ENCODE measurements at places on chromosomes 5 and 9.

DNA sequence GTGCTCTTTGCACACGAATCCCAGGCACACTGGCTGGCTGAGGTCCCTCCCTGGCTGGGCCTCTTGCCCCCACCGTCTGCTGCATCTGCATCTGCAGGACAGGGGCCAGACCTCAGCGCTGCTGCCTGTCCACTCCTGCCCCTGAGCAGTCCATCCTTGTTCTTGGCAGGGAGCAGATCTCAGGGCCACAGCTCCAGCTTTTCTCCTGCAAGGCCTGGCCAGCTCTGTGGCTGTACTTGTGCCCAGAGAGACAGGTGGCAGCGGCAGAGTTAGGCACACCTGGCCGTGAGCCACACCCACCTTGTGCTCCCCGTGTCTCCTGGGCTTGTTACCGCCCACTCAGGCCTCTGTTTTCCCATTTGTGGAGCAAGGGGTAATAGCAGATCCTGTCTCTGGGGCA is 13.9 kb downstream of the NEK6 start:
- DNase-seq, result no peak

DNA sequence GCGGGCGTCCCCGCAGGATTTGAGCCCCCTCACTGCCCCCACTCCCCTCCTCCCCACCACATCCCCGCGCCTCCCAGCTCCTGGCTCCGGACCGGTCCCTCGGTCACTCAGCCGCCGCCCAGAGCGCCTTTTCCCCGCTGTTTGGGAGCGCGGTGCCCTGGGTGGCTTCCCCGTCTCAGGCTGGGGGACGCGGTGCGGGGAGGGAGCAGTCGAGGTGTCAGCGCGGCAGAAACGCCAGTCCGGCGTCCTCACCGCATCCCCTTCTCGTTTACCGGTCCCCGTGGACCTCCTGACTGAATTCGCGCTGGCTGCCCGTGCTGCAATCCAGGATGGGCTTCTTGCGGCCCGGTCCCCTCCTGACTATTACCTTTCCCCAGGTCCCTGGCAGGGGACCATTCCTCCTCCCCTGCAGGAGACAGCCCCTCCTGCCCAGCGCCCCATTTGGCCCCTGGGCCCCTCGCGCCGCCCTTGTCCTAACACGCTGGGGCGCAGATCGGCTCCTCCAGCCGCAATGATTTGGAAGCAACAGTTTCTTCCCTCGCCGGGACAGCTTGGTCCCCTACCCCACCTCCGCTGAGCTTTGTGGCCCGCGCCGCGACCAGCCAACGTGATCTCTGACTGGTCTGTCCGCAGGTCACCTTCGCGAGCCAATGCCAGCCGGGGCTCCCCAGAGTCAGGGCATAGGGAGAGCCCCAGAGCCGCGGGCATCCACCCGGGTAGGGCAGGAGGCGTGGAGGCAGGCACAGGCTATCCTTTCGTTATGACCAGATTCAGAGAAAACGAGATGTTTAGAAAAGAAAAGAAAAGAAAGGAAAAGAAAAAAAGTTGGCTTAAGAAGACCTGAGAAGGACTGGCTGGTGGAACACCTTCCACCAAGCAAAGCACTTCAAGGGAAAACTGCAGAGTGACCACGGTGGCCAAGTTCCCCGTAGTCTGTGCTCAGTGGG is 1.2 kb downstream of the ANKRD33B start:
- peak; percentile 8 for DNase-seq

DNA sequence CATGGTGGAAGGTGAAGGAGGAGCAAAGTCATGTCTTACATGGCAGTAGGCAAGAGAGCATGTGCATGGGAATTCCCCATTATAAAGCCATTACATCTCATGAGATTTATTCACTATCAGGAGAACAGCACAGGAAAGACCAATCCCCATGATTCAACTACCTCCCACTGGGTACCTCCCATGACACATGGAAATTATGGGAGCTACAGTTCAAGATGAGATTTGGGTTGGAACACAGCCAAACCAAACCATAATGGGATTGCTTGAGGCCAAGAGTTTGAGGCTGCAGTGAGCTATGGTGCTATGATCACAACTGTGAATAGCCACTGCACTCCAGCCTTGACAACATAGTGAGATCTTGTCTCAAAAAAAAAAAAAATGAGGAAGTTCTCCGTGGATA is 581.8 kb downstream of the TAF11L14 start:
- DNase-seq, result no peak

DNA sequence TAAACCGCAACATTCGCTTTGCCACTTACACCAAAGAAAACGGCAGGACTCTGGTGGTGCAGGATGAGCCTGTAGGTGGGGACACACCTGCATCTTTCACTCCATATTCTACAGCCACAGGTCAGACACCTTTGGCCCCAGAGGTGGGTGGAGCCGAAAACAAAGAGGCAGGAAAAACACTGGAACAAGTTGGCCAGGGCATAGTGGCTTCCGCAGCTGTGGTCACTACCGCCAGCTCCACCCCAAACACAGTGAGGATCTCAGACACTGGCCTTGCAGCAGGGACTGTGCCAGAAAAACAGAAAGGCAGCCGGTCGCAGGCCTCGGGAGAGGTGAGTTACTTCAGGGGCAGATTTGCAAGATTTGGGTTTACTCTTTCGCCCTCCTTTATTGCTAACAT is 33.8 kb downstream of the KDM3B start:
- no peak for DNase-seq

DNA sequence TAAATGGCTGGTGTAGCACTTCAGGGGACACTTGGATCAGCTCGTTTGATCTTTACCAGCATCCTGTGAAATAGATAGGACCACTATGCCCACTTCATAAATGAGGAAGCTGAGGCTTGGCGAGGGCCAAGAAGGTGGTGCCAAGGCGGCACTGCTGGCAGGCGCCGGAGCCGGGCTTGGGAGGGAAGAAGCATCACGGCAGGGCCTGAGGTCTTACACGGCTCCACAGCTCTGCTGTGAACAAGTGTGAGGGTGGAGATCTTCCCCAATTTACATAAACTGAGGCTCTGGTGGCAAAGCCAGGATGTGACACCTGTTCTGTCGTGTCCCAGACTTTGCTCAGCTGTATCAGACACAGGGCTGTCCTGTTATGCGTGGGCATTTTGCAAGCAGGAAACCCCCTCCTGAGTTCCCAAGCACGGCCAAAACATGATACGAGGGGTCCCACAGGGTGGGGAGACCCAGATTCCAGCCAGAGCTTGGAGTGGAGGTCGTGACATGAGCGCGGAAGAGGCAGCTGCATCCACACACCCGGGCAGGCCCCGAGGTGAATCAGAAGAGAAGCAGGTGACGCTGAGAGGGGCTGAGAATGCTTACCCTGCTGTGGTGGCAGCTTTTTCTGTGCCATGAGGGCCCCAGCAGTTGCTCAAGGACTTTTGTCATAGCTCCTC is 117.5 kb upstream of the BOD1 start:
- no peak for DNase-seq

GRCh38 chr5:6819521-6819920 is 106.3 kb downstream of the TENT4A start:
- DNase-seq, result no peak

- DNase-seq, result no peak
These were observed 394.0 kb downstream of the CETN3 start for GRCh38 chr5:90015584-90016018.

DNA sequence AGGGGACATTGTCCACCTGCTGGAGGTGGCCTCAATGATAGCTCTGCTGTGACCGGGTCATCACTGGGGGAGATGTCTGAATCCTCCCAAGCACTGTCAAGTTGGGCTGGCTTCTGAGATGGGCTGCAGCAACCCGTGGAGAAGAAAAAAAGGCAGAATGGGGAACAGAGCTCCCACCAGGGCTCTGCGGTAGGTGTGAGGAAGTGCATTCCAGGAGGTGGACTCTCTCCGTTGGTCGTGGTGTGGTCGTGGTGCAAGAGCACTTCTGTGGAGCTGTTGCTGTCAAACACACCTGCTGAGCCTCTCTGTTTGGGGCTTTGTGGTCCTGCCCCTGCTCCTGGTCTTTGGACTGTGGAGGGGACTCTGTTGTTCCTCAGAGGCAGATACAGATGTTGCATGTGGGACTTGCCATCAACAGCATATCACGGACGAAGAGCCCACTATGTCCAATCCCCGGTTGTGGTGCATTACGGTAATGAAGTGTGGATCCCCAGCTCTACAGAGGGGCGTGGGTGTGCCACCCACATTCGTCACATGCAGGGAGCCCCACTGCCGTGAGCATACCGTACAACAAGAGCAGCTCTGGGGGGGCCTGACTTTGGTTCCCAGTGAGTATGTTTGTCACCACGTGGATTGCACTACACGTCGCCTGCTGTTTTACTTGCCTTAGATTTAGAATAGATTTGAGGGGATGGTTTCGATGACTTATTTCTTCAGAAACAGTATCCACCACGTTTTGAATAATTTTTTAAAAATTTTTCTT is 36.0 kb upstream of the PITX1 start:
- DNase-seq, result no peak

GRCh38 chr5:147375151-147375550 is 134.7 kb downstream of the DPYSL3 start:
- DNase-seq, result no peak

DNA sequence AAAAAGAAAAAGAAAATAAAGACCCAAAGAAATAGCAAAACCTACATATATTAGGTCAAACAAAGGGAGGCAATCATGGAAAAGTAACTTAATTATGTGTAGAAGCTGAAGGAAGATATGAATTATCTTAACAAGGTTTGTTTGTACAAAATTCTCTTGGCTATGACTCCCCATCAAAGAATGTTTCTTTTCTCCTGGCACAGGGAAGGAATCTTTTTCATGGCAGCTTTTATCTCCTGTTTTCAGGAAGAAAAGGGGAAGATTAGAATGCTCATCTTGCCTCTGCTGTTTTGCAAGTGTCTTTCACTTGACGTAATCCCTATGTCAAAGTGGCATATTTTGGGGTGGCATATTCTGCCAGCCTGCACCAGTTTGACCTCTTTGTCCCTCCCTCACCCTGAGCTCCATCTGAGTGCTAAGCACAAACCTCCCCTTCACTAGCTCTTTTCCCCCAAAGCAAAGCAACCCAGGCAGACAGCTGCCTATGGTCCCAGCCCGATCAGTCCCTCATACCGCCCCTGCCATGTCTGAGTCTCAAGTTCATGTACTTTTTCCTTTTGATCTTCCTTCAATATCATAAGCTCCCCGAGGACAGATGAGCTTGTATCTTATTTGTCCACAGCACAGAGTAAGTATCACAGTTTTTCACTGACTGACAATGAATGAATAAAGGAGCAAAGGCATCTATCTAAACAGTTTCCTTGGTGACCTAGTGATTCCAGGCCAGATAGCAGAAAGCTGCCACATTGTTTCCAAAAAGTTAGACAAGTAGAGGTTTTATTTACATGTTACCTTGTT is 242.8 kb upstream of the ANKRD55 start:
- no peak for DNase-seq

GRCh38 chr9:136787690-136788400 is 3.3 kb upstream of the TMEM141 start:
- peak; percentile 77 for DNase-seq

DNA sequence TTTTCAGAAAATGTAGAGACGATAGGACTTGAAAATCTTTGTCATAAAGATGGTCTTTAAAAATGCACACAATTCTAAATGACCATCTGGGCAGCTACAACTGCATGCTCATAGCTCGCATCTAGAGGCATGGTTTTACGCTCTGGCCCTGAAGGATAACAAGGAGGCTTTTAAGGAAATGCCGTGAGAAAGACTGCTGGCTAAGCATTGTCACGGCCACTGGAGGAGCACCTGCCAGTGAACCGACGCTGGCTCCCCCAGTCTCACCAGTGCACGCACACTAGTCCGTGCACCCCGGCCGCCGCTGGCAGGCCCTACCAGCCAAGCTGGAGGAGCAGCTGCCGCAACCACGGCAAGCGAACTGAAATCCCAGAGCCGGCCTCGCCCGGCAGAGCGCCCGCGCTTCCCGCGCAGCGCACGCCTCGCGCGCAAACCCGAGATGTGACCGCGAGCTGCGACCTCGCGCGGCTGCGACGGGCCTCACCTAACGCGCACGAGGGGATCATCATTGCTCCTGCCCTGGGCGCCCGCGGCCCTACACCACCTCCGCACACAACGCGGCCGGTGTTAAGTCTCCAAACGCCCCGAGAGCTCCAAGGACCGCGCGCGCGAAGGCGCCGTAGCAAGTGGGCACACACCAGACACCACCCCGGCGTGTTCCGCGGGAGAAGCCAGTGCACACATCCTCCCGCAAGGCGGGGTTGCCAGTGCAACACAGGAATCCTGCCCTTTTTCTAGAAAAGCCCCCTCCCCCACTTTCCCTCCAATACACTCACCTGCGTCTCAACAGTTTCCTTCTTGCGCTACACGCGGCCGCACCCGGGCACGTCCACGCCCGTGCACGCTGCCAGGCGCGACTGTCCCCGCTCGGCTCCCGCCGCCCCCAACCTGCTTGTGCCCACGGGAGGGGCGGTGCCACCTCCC is 5.3 kb downstream of the ELAVL2 start:
- DNase-seq, result no peak

DNA sequence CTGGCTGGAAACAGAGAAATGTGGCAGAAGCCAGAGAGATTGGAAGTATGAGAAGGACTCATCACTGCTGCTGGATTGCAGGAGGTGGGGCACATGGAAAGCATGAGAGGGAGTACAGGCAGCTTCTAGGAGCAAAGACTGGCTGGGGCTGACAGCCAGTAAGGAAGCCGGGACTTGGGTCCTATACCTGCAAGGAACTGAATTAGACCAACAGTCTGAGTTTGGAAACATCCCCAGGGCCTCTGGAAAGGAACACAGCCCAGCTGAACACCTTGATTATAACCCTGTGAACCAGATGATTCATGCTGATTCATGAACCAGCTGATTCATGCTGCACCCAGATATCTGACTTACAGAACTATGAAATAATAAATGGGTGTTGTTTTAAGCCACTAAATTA is 93.4 kb downstream of the OSTF1 start:
- DNase-seq, result no peak

- DNase-seq, result no peak
These were observed 3.0 kb upstream of the SYNPO start for GRCh38 chr5:150637245-150638052.

- no peak for DNase-seq
These were observed 23.1 kb upstream of the MVB12B start for GRCh38 chr9:126303488-126303887.

GRCh38 chr9:36725777-36726356 is 153.2 kb downstream of the MELK start:
- DNase-seq, result no peak

GRCh38 chr5:162268694-162269481 is 201.3 kb downstream of the GABRG2 start:
- peak; percentile 29 for DNase-seq

GRCh38 chr9:106038266-106039001 is 344.1 kb downstream of the TMEM38B start:
- no peak for DNase-seq

DNA sequence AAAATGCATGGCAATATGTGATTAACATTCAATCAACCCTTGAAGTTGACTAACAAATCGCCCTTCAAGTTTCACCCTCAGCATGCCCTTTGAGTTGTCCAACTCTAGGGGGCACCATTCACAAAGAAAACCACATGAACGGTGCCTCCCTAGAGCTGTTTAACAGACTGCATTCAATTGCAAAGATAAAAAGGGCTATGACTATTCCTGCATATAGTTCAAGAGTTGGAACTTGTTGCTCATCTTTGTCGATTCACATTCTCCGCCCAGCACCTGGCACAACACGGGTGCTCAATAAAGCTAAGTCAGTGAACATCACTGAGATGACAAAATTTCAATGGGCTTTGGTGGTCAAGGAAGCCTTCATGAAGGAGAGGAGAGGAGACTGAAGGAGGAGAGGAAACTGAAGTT is 69.6 kb upstream of the SLC30A5 start:
- no peak for DNase-seq
